ENCODE measurements at places on chromosomes 4 and X.
A peak's percentile ranks its signal among the peaks of the same experiment; 100 is the strongest.

DNA sequence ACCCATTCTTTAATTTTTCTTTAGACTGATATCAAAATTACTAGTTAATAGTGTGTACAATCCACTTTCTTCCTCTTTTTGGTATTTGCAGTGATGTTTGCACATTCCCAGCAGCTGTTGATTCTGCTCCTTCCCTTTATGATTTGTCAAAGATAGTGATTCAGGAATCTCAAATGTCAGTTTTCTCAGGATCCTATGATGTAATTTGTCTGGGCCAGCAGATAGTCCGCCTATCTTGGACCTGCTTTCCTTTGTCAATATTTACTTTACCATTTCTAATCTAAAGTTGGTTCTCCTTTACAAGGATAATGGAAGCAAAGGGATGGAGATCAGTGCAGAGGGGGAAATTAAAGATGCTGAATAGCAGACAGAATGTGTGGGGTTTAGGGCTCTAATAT lies 122.1 kb downstream of the REELD1 start:
- DNase-seq: no peak

GRCh38 chr4:146638786-146639505 lies at the start of gene POU4F2:
Gene POU4F2, plus strand, starts transcription at chr4:146638893. Its CDS starts 248 bp downstream, at chr4:146639141.
- DNase-seq: no peak

DNA sequence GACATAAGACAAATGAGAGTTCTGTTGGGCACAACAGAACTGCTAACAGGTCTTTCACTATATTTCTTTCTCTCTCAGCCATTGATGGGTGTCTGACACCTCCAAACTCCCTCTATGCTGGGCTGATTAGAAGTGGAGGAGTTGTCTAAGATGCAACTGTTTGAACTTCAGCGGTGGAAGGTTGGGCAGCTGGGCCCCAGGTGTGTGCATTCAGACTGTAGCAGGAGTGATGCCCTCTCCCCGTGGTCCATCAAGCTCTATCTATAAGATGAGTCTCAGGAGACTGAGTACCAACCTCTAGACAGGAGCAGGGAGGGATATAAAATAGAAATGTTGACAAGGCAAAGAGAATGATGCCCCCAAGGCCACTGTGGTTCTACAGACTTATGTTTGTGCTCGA lies 28.2 kb upstream of the CHRNA9 start:
- DNase-seq: no peak

DNA sequence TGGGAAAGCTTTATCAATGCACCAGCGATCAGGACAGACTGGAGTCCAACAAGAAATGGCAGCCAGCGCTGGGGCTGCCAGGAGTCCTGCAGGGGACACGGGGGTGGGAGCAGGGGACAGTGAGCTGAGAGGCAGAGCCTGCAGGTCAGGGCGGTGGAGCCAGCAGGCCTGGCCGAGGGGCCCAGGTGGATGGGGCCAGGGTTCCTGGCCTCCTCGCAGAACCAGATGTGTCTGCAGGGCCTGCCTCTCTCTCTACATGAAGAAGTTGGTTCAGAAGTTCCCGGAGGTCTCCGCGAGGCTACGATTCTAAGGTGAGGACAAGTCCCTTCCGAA lies 63.6 kb downstream of the CPZ start:
- no peak for DNase-seq

DNA sequence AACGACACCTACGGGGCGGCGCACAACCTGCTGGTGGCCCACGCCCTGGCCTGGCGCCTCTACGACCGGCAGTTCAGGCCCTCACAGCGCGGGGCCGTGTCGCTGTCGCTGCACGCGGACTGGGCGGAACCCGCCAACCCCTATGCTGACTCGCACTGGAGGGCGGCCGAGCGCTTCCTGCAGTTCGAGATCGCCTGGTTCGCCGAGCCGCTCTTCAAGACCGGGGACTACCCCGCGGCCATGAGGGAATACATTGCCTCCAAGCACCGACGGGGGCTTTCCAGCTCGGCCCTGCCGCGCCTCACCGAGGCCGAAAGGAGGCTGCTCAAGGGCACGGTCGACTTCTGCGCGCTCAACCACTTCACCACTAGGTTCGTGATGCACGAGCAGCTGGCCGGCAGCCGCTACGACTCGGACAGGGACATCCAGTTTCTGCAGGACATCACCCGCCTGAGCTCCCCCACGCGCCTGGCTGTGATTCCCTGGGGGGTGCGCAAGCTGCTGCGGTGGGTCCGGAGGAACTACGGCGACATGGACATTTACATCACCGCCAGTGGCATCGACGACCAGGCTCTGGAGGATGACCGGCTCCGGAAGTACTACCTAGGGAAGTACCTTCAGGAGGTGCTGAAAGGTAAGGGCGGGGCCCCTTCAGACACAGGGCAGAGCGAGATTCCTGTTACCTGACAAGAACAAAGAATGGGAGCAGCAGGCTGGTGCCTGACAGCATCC lies 11.7 kb downstream of the RPL9 start:
- peak; percentile 22 for DNase-seq

GRCh38 chrX:136679531-136679930 lies 31.6 kb downstream of the CD40LG start:
- peak; percentile 26 for DNase-seq

DNA sequence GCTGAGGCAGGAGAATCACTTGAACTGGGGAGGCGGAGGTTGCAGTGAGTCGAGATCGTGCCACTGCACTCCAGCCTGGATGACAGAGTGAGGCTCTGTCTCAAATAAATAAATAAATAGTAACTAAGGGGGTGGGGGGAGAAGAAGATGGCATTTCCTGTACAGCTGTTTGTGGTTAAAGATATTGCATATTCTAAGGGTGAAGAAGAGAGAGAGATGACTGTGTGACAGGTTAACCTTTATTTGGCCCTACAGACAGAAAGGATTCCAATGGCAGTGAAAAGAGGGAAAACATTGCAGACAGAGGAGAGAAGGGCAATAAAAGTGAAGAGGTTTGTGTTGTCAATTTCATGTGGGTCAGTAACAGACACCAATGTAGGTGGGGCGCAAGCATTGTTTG lies 9.4 kb downstream of the TASL start:
- no peak for DNase-seq

DNA sequence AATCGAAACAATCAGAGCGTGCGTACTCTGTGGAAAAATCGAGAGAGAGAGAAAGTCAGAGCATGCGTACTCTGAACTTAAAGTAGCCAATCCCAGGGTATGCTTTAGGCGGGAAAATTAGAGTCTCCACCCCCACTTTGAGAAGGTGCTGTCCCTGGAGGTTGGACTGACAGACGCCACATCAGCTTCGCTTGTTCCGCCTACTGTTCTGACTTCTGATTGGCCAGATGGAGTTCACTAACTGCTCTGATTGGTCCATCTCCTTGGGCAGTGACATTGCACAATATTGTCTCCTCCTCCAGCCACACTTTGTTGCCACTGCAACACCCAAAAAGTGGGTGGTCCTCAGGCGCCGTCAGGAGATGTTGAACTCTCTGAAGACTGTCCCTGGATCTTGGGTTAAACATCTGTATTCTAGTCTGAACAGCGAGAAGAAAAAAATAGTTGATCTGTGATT lies at the start of gene SSX5:
Gene SSX5, minus strand, starts transcription at position 51 of the 457 bp plus-strand sequence. CDS start 1,437 bp downstream, outside the sequence.
- no peak for DNase-seq

- no peak for DNase-seq
These were observed 5.3 kb downstream of the NKX1-1 start for GRCh38 chr4:1400831-1401408.

GRCh38 chr4:72969976-72970375 lies 99.5 kb downstream of the COX18 start:
- no peak for DNase-seq

GRCh38 chrX:13009844-13010243 lies 34.6 kb downstream of the FAM9C start:
- DNase-seq: no peak

DNA sequence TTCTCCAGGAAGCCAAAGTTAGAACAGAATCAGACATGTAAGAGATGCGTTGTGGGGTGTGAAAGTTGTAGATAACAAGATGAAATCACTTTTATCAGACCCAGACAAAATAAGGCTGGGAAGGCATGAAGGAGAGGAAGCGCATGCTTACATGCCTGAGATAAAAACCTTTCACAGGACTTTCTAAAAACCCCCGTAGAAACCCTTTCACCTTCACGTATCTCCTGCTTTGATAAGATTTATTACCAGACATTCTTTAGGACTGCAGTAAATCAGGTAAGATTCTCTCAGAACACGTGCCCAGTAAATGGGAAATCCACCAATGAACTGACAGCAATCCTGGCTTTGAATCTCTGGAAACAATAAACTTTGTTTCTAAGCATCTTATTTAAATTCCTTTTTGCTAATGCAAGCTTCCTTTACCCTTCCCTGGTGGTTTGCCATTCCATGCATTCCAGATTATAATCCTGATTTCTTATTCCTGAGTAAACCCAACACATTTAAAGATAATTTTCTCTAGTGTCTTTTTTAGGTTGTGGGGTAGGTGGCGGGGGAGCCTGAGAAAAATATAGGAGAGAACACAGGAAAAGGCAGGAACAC lies 254.6 kb upstream of the LDB2 start:
- no peak for DNase-seq

DNA sequence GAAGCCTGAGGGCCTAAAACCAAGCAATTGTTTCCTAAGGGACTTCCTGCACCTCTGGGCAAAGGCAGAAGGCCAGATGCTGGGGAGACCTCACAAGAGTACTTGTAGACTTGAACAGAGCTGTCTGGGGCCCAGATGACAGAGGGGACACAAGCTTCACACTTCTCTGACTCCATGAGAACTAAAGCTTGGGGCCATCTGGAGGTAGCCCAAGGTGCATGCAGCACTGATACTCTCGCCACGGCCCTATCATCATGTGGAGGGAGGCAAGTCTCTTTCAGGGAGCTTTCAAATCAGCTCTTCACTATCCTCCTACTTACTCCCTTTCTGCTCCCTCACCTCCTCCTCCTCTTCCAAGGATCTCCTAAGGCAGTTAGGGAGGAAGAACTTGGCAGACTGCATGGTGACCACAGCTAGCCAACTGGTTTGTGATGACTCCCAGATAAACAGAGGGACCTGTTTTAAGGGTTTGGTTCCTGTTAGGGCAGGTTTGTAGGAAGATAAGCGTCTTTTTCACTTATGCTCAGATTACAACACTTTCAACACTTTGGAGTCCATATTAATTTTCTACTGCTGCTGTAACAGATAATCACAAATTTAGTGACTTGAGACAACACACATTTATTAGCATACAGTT lies 23.8 kb downstream of the MSL3 start:
- DNase-seq: no peak

- no peak for DNase-seq
These were observed 973.3 kb downstream of the PCDH18 start for GRCh38 chr4:136558940-136559494.

DNA sequence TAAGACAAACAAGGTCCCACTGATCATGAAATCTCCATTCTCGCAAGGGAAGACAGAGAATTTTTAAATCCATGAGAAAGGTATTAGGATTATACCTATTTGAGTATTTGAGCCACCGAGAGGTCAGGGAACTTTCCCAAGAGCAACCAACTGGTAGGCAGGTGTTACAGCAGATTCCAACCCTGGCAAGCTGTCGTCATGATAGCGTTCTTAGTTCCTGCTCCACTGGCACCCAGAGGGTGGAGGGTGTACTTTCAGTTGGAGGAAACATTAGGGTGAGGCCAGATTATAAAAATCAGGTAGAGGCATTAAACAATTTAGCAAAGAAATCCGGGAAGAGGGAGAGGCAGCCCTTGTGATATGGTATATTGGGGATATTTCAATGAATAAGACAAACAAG lies 23.3 kb downstream of the COQ2 start:
- no peak for DNase-seq

GRCh38 chrX:22577181-22577580 lies 304.5 kb downstream of the CBLL2 start:
- no peak for DNase-seq

DNA sequence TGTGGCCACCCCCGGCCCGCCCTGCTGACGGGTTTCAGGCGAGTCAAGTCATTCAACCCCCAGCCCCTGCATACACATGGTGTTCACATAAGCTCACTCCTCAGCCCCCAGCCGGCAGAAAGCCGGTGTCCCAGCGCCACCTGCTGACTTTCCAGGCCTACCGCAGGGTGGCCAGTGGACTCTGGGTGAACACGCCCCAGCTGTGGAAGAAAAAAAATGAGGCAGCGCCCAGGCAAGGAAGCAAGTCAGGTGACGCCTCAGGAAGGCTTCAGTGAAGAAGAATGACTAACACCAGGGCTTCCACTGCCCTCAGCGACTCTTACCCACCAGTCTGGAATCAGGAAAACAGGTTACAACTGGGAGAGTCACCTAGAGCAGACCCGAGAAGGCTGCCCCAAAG lies 15.8 kb downstream of the BCAP31 start:
- peak; percentile 55 for DNase-seq

GRCh38 chr4:147707892-147708672 lies 23.8 kb upstream of the ARHGAP10 start:
- no peak for DNase-seq

GRCh38 chr4:6875431-6875831 lies 34.2 kb upstream of the TBC1D14 start:
- DNase-seq: no peak

- no peak for DNase-seq
These were observed 168.6 kb downstream of the COX18 start for GRCh38 chr4:72900952-72901351.

DNA sequence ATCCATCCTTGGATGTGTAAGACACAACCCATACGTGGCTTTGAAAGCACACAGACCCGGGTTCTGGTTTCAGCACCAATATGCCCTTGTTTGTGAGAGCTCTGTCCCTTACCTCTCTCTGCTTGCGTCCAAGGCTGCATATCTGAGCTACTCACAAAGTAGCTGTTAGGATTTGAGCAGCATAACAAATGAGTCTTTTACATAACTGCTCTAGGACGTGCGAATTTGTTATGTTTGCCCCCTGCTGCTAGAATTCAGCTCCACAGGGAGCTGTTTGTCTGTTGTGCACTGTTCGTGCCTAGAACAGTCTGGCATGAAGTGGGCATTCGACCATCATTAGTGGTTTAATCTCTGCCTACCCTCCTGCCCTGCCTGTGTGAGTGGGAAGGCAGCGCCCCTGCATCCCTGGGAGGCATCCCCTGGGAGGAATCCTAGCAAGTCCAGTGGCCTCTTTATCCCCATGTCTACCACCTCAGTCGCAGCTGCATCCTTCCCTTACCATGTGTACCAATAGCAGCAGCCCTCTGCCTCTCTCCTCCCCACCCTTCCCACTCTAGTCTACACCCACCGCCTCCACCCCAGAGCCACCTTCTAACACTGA lies 42.1 kb downstream of the SLC2A9 start:
- DNase-seq: no peak

GRCh38 chrX:69222103-69223090 lies 57.1 kb upstream of the PJA1 start:
- DNase-seq: peak; percentile 87

- DNase-seq: no peak
These were observed 23.0 kb upstream of the CLDN24 start for GRCh38 chr4:183345261-183345660.

GRCh38 chrX:103249805-103250204 lies 5.2 kb downstream of the TCEAL8 start:
- DNase-seq: no peak

DNA sequence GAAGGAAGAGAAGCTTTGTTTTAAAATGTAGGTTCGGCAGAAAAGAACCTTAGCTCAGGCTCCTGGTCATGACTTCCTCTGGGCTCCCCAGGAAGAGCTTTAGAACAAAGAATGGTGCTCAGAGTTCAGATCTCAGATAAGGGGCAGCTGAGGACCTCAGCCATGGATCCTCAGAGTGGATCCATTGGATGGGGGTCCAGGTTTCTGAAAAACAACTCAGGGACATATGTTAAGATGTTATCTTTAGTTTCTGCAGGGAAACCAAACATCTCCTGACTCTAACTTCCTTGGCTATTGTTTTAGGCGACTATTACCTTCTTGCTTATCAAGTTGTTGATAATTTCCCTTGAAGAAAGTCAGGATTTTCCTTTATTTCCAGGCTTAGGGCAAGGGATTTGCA lies 5.4 kb downstream of the EVC start:
- DNase-seq: no peak

Data from NCI-H2227 treated with DMSO at 0.1 percent for 48 hours (cell line).